Activated T-helper 1 cell treated with Interleukin-2 at 50 U/mL for 16 hours (primary cell): ENCODE measurements at places on chromosomes 16 and 17.
A peak's percentile ranks its signal among the peaks of the same experiment; 100 is the strongest.

GRCh38 chr17:36611345-36612072, 10.1 kb downstream of the MRM1 start:
- DNase-seq, result no peak

DNA sequence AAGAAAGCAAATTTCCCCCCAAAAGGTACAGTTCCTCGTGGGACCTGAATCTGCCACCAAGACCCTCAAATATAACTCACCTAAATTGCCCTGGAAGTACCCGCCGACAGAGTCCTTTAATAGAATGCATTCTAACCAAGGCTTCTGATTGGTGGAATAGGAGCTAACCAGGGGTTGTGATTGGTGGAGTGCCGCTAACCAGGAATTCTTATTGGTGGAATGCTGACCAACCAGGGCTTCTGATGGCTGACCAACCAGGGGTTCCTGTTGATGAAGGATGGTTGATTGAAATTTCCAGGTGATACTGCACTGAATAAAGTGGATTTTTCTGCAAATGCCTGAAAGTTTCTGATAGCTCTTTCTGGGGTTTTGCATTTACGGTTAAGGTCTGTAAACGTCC, 6.5 kb downstream of the TFAP4 start:
- no peak for DNase-seq

- DNase-seq, result no peak
Measured at GRCh38 chr17:14209215-14209614, 27.4 kb downstream of the CDRT15 start.

GRCh38 chr17:42431758-42432161, 8.7 kb upstream of the CAVIN1 start:
- no peak for DNase-seq

GRCh38 chr17:38532451-38532850, 73.3 kb downstream of the SRCIN1 start:
- no peak for DNase-seq

DNA sequence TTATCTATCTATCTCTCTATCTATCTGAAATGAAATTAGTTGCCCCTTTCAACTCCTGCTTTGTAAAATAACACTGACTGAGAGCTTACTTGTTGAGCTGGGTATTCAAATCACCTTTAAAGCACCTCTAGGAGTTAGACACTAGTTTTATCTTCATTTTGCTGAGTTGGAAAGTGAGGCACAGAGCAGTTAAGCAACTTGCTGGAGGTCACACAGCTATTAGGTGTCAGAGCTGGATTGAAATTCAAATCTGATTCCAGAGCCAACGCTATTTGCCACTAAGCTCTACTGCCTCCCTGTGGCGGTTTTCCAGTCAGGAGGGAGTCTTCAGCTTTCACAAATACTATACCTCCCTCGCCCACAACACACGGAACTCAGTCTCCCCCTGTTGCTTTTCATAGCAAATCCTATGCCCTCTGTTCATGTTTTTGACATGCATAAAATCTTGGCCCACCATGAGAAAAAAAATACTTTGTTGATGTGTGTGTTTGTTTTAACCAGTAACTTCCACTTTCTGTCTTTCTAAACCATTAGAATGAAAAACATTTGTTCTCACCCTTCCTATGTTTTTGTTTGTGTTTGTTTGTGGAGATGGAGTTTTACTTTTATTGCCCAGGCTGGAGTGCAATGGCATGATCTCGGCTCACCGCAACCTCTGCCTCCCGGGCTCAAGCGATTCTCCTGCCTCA, 74.8 kb upstream of the SMURF2 start:
- peak; percentile 9 for DNase-seq

GRCh38 chr16:8686031-8686621, 11.7 kb downstream of the ABAT start:
- no peak for DNase-seq

GRCh38 chr17:15398291-15398690, 56.9 kb upstream of the TEKT3 start:
- no peak for DNase-seq

DNA sequence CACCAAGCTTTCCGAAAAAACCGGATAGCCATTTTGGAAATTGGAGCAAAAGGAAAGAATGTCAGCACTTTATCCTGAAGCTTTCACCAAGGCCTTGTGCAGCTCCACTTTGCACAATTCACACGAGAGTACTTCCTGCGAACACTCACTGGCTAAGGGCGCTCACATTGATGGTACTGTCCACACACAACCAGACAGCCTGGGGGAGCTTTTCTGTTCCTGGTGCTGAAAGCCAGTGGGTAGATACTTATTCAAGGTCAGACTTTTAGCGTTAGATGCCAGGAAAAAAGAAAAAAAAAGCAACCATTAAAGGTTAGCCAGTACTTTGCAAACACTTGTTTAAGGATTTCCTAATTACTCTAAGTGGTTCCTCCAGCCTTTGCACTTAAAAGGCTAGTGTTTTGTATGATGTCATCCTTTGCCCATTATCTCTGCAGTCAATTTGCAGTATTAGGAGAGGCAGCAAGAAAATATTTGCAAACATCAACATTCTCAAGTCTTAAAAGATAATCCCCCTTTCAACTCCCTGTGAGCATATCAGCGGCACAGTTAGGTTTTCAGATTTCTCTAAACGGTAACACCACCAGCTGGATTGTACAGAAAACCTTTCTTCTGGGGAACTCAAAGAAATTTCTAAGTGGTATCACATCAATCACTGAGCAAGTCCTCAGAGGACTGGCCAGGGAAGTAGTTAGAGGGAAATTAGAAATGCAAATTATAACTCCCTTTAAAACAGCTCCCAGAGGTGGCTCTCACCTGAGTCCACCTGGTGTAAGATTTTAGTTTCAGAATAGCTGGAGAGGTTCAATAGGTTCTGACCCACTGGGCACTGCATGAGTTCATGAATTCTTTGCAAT, 243.4 kb upstream of the IRX5 start:
- no peak for DNase-seq

DNA sequence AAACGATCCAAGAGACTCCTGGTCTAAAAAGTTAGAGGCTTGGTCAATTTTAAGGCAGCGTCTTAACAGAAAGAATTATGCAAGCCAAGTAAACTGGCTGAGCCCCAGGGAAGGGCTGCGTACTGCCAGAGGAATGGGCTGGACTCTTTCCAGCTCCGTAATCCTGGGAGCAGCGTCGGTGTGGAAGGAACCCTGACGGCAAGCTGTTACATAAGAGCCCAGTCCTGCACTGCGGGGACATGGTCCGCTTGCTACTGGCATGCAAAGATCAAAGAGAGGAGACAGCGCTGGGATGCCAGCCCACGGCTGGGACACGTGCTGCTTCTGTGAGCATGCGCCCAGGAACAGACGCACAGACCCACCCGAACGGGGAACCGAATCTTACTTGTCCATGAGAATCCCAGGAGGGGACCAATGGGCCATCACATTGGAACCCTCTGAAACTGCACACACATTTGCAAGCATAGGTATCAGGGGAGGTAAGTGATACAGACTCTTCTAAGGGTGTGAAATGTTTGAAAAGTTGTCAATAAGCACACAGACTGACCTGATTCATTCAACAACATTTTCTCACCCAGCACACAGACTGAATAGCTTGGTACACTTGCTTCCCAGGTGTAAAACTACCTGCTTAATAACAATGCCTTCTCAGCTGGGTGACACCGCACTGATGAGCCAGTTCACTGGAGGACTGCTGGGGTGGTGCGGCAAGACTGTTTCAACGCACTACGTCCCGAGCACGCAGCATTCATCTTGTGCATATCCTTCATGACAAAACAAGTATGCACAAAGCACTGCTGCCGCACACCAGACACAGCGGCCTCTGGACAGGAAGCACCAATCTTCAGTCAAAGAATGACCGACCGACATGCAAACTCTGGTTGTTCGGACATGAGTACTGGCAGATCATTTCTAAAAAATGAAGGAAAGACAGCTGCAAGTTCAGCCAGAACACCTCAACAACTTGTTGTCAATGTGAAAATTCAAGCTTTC, 94.9 kb downstream of the ANKRD11 start:
- DNase-seq, result no peak

DNA sequence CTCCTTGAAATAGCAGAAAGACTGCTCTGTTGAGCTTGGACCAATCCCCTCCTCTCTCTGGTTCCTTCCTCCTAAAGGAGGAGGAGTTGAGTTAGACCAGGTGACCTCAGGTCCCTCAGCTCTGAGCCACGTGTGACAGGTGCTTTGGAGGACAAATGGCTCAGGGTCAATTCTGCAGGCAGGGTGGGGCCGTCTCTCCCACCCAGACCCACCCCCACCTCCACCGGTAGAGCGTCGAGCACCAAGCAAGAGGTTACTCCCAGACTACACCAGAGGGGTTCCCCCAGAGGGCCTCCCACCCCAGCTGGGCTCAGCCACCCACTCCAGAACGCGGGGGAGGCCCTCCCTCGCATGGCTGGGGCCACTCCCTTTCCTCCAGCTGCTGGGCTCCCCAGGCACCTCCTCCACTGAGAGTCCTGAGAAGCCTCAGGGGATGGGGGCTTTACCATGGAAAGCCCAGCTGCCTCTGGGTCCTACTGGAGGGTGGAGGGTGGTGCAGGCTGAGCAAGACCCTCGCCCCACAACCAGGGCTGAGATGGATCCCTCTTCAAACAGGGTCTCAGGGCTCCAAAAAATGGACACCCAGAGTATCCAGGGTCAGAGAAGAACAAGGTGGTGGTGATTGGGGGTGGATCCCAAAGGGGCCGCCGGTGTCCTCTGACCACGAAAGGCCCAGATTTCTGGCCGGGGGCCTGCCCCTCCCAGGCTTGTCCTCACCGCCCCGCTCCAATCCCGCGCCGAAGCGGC, 7.6 kb downstream of the MYO1C start:
- DNase-seq, result peak; percentile 34

GRCh38 chr17:59827721-59828477, 64.8 kb downstream of the TUBD1 start:
- DNase-seq, result no peak

DNA sequence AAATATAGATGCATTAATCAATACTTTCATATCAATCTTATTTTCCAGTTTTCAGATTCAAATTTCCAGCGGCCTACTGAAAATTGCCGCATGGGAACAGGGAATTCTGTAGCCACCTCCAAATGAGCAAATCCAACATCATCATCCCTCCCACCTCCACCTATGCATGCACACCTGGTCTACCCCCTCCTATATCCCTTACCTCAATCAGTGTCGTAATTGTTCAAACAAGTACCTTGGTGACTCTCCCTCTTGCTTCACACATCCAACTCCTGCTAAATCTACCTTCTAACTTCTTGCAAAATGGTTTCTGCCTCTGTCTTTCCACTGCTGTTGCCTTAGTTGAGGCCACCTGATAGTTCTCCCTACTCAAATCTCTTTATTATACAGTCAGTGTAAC, 160.1 kb downstream of the SOX9 start:
- DNase-seq, result no peak

- no peak for DNase-seq
Measured at GRCh38 chr17:3697103-3697476, 1.1 kb upstream of the P2RX5 start.

GRCh38 chr17:47177261-47177660, 11.8 kb downstream of the CDC27 start:
- DNase-seq, result no peak

- DNase-seq, result no peak
Measured at GRCh38 chr17:31918701-31919128, 17.2 kb upstream of the UTP6 start.

- DNase-seq, result no peak
Measured at GRCh38 chr17:17510456-17511292, 14.5 kb upstream of the RASD1 start.

- no peak for DNase-seq
Measured at GRCh38 chr16:10660950-10661635, 33.6 kb downstream of the TEKT5 start.

GRCh38 chr16:67194260-67194659, 2.3 kb downstream of the E2F4 start:
- DNase-seq, result no peak

- no peak for DNase-seq
Measured at GRCh38 chr16:66911801-66912200, 6.9 kb downstream of the CDH16 start.

- DNase-seq, result no peak
Measured at GRCh38 chr17:81333616-81334368, 38.7 kb upstream of the SLC38A10 start.

GRCh38 chr16:87897521-87898505, 28.5 kb upstream of the SLC7A5 start:
- DNase-seq, result peak; percentile 33

DNA sequence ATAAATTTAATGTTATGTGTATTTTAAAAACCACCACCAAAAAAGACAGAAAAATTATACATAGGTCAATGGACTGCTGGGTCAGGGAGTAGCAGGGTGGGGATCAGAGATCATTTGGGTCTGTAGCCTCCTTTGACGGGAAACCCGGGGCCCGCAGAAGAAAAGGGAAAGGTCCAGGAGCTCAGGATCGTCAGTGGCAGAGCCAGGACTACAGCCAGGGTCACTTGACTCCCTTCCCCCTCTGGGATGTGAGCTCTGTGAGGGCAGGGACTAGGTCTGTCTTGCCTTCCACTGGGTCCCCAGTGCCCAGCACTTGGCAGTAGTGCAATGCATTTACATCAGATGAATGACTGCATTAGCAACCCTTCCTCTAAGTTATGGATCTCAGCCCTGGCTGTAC, 62.1 kb downstream of the TOM1L2 start:
- no peak for DNase-seq

GRCh38 chr17:8163978-8164814, 1.4 kb upstream of the VAMP2 start:
- peak; percentile 66 for DNase-seq

DNA sequence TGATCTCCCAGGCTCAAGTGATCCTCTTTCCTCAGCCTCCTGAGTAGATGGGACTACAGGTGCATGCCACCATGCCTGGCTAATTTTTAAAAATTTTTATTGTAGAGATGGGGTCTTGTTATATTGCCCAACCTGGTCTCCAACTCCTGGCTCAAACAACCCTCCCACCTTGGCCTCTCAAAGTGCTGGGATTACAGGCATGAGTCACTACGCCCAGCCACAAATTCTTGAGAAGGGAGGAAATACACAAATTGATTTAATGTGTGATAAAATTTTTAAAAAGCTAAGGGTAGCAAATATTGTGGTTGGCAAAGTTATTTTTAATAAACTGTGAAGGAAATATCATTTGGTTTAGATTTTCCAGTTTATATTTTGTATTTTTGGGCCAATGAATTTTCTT, 9.6 kb downstream of the ITGAD start:
- DNase-seq, result no peak

DNA sequence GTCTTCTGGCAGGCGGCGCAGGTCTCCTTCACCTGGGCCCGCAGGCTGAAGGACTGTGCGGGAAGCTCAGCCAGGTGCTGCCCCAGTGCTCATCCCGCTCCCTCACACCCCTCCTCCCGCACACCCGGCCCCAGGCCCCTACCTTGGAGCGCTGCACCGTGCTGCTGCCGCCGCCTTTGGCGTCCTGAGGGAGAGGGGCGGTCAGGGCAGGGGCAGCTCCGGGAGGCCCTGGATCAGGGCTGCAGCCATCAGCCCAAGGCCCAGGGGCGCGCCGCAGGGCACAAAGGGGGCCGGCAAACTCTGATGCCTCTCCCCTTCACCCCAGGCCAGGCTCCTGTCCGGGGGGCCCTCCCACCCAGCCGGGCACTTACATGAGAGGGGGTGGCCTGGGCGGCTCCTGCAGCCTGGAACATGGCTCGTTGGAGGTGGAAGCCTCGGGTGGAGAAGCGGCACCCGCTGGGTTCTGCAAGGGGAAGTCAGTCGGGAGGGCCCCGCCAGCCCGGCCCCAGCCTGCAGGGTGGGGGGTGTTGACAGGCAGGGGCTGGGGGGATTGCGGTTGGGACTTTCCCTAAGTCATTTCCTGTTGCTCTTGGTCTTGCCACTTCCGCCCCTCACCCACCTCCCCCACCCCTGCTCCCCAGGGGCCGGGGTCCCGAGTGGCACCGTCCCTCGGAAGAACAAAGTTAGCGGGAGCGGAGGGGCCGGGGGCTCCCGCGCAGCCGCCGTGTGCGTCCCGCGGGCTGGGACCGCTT, 863 bp downstream of the LIMD2 start:
- DNase-seq, result peak; percentile 89
